ENCODE measurements at places on chromosomes 16 and 17.

- DNase-seq: no peak
These were observed 13.9 kb downstream of the NTN1 start for GRCh38 chr17:9035249-9035648.

- DNase-seq: peak; percentile 39
These were observed 64.4 kb downstream of the EFCAB5 start for GRCh38 chr17:30005709-30006320.

DNA sequence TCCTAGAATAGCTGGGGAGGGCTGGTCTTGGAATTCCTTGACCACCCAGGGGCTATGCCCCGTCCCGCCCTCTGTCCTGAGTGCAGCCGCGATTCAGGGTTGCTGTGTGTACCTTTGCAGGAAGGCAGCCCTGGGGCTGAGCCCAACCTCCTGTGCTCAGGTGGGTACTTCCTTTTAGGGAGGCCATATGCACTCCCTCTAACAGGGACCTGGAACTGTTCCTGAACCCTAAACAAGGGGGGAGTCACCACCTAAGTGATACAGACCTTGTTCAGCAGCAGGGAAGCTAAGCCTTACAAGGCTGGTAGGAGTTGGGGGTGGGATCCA, 24.6 kb downstream of the LLGL2 start:
- no peak for DNase-seq

GRCh38 chr16:89638455-89638854, 19.1 kb downstream of the CHMP1A start:
- no peak for DNase-seq

DNA sequence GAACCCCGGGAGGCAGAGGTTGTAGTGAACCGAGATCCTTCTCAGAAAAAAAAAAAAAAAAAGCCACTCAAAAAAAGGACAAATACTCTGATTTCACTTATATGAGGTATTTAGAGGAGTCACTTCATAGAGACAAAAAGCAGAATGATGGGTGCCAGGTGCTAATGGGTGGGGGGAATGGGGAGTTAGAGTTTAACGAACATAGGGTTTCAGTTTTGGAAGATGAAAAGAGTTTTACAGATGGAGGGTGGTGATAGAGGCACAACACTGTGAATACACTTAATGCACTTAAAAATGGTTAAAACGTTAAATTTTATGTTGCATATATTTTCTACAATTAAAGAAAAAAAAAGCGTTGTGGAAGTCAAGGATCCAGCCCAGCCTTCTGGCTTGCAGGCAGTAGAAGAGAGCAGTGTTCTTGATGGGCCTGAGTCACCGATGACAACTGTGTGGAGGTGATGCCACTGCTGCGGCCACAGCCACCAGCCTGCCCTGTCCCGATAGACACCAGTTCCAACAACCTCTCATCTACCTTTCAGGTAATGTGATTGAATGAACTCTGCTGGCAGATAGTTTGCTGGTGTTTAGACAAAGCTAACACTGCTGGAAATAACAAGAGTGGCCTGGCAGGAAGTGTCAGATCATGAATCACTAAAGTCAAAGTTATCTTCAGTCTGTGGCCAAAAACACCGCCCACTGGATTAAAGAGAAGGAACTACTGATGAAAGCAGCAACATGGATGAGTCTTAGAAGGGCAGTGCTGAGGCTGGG, 49.9 kb upstream of the COX10 start:
- DNase-seq: peak; percentile 57

DNA sequence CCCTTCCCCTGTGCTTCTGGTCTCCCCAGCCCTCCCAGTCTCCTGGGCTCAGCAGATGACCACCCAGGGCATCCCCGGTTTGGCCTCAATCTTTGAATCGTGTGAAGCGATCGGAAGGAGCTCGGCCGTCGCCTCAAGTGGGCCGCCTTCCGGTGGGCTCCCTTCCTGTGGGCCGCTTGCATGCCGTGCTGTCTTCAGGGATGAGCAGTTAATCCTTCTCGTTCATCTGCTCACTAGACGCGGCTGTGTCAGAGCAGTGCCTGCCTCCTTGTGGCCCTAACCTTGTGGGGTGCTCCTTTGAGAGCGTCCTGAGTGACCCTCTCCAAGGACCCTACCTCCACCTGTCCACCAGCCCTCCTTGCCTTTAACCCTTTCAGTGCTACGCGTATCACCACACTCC, 40.4 kb downstream of the BAIAP2 start:
- DNase-seq: no peak

- peak; percentile 73 for DNase-seq
These were observed 28.9 kb downstream of the CMIP start for GRCh38 chr16:81473558-81473957.

DNA sequence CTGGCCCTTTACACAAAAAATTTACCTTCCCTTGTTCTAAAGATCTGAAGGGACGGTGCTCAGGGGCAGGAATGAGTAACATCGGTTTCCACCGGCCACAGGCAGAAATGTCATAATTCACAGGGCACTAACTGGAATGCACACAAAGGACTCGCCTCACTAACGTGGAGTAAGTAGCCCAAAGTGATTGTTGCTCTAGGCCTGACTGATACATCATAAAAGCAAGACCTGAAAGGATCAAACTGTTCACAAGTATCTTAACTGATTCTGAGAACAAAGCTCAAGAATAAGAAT, 8.9 kb upstream of the TCF25 start:
- peak; percentile 55 for DNase-seq

DNA sequence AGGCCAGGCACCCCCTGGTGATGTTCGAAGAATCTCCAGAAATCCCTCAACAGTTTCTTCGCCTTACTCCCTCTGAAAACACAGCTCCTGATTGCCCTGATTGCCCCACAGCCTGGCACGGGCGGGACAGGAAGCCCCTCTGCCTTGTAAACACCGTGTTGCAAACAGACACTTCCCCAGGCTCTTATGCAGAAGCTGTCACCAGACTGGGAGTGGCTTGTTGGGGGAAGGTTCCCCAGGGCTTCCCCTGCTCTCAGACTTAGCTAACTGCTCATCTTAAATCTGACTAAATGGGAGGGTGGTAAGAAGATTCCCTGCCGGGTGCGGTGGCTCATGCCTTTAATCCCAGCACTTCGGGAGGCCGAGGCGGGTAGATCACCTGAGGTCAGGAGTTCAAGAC, 11.2 kb downstream of the PIK3R5 start:
- DNase-seq: no peak

GRCh38 chr17:65243838-65244625, 106.9 kb downstream of the RGS9 start:
- DNase-seq: peak; percentile 56

- peak; percentile 15 for DNase-seq
These were observed 45.0 kb downstream of the CDH13 start for GRCh38 chr16:82671741-82672140.

- DNase-seq: no peak
These were observed 59.3 kb downstream of the SDK2 start for GRCh38 chr17:73584987-73585386.

DNA sequence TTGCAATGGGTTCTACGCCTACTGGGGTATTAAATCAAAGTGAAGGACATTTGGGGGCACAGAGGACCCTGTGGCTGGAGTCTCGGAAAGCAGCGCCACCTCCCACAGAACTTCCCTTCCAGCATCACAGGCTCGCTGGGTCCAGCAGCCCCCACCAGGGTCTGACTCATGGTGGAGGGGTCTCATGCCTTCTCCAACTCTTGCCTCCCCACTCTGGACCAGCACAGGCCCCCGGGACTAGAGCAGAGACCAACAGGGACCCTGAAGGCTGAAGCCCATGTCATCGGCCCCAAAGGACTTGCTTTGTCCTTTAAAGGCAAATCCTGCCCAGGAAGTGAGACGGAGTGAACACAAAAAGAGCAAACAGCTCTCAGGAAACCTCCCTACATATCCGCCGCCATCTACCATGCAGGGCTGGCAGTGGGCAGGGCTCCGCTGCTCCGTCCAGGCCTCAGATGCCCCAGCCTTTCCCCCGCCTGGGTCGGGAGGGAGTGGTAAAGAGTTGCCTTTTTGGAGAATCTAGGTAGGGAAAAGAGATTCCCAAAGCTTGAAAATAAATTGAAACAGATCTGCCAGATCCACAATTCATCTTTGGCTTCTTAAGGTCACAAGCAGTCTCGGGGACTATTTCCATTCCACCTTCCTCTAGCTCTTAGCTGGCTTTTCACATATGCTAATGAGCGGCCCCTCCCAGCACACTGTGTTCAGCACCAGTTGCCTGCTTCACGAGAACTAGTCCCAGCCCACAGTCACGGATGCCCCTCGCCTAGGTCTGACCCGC, 2.1 kb upstream of the GPRC5C start:
- no peak for DNase-seq

GRCh38 chr17:67095803-67096202, 51.4 kb downstream of the CACNG1 start:
- DNase-seq: peak; percentile 83

GRCh38 chr17:909642-910323, 69.8 kb downstream of the NXN start:
- peak; percentile 33 for DNase-seq

All from cardiac fibroblast (primary cell).